ENCODE measurements at places on chromosomes 12 and 14.

DNA sequence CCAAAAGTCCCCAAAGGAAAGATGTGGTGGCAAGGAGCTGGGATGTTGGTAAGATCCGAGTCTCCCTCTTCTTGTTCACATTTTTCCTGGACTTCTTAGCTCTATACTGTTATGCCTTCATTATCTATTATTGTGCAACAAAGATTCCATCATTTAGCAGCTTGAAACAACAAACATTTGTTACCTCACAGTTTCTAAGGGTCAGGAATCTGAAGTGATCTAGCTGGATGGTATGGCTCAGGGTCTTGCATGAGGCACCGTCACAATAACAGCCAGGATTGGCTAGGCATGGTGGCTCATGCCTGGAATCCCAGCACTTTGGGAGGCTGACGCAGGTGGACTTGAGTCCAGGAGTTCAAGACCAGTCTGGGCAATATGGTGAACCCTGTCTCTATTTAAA is 51.1 kb upstream of the KRAS start:
- DNase-seq: no peak

DNA sequence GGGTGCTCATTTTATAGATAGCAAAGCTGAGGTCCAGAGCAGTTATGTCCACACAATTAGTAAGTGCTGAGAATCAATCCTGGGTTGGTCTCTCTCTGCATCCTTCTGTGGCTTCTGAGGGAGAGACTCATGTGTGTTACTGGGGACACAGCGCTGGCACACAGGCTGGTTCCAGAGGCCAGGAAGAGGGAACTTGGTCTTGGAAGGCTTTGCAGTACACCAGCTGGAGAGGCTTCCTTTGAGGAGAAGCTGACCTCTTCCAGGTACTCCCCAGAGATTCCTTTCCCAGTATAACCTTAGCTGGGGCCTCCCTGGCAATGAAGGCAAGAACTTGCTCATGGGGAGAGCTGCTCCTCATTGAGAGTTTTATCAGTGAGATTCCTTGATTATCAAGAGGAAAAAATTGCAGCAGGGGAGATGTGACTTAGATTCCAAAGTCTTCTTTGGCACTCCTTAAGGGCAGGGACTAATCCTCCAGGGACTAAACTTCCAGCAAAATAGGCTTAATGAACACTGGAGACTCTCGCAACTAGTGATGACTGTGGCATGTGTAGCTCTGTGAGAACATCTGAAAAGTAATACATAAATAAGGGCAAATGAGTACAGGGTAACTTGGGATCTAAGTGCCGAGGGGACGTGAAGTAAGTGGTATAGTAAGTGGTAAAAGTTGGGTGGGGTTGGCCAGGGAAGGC is 13.9 kb upstream of the KRT80 start:
- no peak for DNase-seq

GRCh38 chr14:51704545-51704944 is 52.8 kb downstream of the FRMD6 start:
- no peak for DNase-seq

DNA sequence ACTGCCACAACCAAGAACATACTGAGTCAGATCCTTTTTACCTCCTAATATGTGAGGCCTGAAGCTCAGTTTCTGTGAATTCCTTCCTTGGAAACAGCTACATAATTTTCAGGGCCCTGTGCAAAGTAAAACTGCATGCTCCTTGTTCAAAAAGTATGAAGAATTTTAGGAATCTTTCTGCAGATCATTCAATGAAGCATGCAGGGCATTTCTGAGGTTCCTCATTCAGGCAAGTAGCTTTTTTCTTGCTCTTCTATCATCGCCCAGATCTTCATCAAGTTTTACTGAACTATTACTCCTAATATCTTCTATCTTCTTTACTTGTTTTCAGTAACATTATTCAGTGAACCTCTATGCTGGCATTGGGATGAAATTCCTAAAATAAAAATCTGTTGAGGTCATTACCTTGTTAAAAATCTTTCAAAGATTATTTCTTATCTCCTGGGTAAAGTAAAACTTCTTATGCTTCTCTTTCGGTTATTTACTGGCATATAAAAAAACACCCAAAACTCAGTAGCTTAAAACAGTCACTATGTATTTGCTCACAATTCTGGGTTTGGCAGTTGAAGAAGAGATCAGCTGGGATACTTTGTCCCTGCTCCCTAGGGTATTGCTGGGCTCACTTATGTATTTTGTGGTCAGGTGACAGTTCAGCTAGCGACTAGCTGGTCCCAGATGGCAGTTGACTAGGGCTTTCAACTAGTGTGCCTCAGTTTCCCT is 42.6 kb upstream of the KRR1 start:
- no peak for DNase-seq

GRCh38 chr14:68970038-68970612 is 9.0 kb downstream of the ACTN1 start:
- no peak for DNase-seq

DNA sequence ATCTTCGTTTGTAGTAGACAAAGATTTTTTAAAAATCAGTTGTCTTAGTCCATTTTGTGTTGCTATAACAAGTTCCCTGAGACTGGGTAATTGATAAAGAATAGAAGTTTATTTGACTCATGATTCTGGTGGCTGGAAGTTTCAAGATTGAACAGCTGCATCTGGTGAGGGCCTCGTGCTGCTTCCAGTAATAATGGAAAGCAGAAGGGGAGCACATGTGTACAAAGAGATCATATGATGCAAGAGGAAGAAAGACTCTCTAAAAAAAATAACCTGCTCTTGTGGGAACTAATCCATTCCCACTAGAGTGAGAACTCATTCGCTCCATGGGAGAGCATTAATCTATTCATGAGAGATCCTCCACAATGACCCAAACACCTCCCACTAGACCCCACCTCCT is 24.8 kb downstream of the MUCL1 start:
- DNase-seq: no peak

DNA sequence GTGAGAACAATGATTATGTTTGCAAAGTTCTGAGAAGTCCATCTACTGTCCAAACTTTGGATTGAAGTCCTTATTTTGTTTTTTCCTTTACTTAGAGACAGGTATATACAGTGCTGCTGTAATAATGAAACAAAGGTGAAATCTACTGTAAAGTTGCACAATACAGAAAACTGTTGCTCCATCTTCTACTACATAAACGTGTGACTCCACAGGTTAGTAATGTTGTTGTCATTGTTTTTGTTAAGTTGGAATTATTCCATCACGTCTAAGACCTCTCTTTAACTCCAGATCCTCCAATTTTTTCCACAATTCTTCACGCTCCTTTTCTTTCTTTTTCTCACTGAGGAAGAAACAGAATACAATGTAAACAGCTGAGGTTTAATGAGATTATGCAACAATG is 57.0 kb upstream of the GPHB5 start:
- DNase-seq: no peak

- DNase-seq: no peak
Measured at GRCh38 chr14:104601786-104602185, 2.8 kb downstream of the TMEM179 start.

All from anterior cingulate cortex (tissue), 58 donors.